ENCODE measurements at places on chromosomes 11 and 22.

DNA sequence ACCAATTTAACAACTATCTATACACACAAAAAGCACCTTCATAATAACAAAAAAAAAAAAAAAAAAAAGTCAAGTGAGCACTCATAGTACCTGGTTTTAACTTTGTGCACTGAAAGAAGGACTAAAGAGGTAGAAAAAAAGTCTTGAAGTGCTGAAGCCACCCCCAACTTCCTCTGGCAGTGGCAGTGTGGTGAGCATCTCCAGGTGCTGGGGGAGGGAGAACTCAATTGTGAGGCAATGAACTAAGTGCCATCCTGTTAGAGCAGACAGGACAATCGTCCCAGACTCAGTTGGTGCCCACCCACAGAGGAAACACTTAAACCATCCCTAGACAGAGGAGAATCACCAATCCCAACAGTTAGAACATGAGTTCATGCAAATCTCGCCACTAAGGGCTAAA is 22.7 kb upstream of the OR52M1 start:
- DNase-seq, result no peak

DNA sequence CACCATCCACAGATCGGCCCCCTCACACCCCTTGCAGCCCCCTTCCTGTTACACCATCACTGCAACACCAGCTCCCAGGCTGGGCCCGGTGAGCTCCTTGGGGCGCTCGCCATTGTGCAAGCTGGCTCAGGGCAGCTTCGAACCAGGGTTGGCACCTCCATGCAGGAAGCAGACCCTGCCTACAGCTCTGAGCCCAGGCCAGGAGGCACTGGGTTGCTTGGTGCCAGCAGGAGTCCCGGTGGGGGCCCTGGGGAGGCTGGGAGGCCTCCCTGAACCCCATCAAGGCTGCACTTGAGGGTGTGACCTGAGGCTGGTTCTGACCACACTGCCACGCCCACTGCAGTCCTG is 417.1 kb downstream of the CTTN start:
- no peak for DNase-seq

DNA sequence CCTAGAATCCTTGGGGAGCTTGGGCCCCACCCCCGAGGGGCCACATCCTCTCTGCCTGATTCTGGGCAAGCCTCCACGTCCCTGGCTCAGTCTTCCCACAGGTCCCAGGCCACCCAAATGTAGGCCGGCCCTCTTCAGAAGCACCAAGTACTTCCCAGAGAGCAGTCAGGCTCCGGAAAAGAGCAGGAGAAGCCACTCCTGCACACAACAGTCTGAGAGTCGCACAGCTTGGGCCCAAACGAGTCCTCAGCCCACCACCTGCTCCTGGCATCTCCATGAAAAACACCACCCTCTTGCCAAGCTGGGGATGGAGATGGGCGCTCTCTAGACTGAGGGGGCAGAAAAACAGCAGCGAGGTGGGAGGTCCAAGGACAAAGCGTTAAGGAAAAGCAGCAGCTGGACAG is 15.4 kb downstream of the EHD1 start:
- no peak for DNase-seq

- DNase-seq, result no peak
Observed at GRCh38 chr11:18527512-18527911, 770 bp upstream of the TSG101 start.

DNA sequence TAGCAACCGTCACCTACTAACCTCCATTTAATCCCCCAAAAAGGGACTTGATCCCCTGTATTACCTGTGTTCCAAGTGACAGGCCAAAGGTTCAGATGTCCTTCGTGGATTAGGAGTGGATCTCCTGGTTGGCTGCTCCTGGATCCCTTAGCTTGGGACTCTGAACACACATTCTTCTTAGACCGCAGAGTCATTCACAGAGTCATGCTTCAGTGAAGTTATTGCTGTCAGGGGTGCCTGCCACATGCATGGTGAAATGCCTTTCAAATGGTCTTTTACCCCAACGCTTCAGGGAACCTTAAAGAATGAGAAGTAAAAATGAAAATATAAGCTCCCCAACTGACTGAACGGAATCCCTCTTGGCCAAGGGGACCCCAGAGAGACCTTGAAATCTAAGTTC is 49.1 kb downstream of the ADAMTS8 start:
- DNase-seq, result no peak

GRCh38 chr11:4643076-4643475 is 706 bp upstream of the OR51E1 start:
- DNase-seq, result no peak

DNA sequence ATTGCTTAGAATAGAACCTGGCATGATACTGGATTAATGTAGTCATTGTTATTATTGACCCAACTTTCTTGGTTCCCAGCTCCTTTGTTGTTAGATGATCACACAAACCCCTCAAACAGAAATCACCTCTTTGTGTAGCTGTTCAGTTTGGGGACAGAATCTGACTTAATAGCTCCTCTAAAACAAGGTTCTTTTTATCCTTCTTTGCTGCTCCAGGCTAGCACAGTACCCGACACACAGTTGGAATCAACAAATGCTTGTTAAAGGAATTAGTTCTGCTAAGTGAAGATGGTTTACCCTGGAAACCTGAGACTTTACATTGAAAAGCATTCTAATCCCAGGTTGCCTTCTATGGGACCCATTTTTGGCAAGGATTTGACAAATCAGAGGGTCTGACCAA is 43.9 kb downstream of the GAB2 start:
- DNase-seq, result no peak

GRCh38 chr22:31222736-31223135 is 10.6 kb downstream of the LIMK2 start:
- DNase-seq, result no peak

DNA sequence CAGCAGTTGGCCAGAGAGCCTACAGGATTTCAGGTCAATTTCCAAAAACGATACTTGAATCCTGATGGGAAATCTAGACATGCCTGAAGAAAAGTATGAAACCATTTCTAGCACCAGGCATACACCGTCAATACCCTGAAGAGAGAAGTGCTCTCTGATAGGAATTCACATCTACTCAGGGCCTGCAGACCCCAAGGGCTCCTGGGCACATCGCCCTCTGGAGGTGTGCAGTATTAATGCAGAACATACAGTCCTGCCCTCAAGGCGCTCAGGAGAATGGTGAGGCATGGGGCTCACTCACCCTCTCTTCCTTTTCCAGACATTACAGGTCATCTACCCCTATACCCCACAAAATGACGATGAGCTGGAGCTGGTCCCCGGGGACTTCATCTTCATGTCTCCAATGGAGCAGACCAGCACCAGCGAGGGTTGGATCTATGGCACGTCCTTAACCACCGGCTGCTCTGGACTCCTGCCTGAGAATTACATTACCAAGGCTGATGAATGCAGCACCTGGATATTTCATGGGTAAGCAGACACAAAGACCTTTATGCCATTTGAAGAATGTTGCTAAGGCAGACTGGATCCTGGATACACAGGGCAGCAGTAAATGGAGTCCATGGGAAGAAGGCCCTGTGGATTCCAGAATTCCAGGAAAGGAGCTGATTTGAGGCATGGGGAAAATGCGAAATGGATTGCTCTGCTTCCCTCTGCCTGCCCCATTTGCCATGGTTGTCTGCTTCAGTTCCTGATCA is 49.3 kb upstream of the CRTAM start:
- no peak for DNase-seq

- DNase-seq, result no peak
Observed at GRCh38 chr11:123525097-123525496, 95.0 kb downstream of the GRAMD1B start.

- DNase-seq, result no peak
Observed at GRCh38 chr22:28791841-28792490, 8.4 kb downstream of the XBP1 start.

DNA sequence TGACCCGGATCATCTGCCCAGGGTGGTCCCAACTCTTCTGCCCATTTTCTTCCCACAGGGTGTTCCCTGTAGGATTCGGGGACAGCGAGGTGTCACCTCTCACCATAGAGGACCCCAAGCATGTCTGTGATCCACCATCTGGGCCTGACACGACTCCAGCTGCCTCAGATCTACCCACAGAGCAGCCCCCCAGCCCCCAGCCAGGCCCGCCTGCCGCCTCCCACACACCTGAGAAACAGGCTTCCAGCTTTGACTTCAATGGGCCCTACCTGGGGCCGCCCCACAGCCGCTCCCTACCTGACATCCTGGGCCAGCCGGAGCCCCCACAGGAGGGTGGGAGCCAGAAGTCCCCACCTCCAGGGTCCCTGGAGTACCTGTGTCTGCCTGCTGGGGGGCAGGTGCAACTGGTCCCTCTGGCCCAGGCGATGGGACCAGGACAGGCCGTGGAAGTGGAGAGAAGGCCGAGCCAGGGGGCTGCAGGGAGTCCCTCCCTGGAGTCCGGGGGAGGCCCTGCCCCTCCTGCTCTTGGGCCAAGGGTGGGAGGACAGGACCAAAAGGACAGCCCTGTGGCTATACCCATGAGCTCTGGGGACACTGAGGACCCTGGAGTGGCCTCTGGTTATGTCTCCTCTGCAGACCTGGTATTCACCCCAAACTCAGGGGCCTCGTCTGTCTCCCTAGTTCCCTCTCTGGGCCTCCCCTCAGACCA is 24.0 kb downstream of the CSF2RB start:
- DNase-seq, result no peak

DNA sequence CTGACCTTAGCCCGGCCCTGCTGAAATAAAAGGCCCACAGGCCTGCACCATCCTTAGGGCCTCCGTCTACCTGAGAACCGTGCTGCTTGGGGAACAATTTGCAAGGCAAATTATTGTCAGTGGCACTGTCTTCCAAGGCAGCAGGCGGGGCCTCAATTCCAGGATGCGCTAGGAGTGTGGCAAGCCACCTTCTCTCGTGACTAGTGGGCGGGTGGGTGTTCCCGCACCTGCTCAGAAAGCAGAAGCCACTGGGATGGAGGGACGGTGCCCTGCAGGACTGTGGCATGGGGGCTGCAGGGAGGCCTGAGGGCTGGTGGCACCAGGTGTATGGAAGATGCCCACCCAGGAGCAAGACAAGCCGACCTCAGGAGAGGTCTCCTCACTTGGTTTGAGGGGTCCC is 58.8 kb upstream of the TTLL12 start:
- no peak for DNase-seq

GRCh38 chr11:6603287-6604080 is at the start of the genes ILK and RRP8:
Gene ILK (plus strand): TSS chr11:6603774. CDS start chr11:6604272, 498 bp downstream.
Gene RRP8 (minus strand): TSS chr11:6603616. CDS start chr11:6603502, 114 bp downstream.
- DNase-seq, result peak; percentile 84

DNA sequence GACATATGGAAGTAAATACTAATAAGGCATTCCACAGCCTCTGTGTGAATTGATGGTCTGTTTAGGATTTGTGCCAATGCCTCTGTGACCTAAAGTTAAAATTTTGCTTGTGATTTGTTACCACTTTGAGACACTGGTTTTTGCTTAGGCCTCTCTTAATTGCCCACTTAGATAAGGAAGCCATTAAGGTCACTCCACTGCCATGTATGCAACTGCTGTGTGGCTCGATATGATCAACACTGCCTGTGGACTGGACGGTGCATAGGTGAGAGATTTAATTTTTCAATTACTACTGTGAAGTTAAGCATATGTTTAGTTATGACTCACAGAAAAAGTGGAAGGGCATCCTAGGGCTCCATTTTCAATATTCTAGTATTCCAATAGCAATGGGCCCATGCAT is 36.9 kb downstream of the CSRP3 start:
- no peak for DNase-seq

- DNase-seq, result no peak
Observed at GRCh38 chr11:93225662-93226061, 27.9 kb upstream of the SLC36A4 start.

GRCh38 chr11:72634472-72635095 is 39.6 kb downstream of the PDE2A start:
- DNase-seq, result no peak

DNA sequence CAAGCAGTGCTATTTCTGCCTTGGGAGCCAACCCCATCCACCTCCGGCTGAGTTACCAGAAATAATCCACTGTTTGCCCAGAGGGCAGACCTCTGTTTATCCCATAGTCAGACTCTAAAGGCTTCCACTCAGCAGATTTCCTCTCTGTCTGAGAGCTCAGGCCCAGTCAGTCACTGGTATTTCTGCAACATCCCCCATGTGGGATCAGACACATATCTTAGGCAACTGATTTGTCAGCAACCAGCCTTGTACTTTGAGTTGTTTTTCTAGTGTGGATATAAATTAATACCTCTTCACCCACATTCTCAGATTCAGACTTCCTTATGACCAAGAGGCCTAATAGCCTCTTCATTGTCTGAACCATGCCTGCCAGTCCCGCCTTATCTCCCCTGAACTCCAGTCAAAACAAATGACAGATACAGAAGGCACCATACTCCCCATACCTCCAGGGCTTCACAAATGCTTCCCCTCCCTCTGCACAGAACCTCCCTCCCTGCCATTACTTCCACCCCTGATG is 193.6 kb downstream of the FAM76B start:
- DNase-seq, result no peak

- no peak for DNase-seq
Observed at GRCh38 chr22:39556970-39557841, 13.3 kb upstream of the CACNA1I start.

DNA sequence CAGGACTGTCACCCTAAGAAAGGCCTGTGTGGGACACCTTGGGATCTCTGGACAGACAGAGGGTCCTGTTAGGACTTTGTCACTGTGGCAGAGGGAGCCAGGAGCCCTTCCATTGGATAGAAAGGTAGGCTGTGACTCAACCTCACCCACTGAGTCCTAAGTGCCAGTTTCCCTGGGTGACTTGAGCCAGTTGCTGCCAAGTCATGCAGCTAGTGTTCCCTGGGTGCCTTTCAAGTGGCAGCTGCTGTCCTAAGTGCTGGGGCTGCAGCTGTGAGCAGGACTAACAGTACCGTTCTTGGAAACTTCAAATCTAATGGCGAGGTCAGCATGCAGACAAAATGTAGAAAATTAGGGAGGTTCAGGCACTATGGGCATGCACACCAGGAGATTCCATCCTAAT is 393.7 kb downstream of the TMEM135 start:
- DNase-seq, result no peak
